ENCODE measurements at places on chromosomes 3 and 15.

GRCh38 chr3:134579141-134579665 is 71.6 kb downstream of the KY start:
- DNase-seq, result no peak

DNA sequence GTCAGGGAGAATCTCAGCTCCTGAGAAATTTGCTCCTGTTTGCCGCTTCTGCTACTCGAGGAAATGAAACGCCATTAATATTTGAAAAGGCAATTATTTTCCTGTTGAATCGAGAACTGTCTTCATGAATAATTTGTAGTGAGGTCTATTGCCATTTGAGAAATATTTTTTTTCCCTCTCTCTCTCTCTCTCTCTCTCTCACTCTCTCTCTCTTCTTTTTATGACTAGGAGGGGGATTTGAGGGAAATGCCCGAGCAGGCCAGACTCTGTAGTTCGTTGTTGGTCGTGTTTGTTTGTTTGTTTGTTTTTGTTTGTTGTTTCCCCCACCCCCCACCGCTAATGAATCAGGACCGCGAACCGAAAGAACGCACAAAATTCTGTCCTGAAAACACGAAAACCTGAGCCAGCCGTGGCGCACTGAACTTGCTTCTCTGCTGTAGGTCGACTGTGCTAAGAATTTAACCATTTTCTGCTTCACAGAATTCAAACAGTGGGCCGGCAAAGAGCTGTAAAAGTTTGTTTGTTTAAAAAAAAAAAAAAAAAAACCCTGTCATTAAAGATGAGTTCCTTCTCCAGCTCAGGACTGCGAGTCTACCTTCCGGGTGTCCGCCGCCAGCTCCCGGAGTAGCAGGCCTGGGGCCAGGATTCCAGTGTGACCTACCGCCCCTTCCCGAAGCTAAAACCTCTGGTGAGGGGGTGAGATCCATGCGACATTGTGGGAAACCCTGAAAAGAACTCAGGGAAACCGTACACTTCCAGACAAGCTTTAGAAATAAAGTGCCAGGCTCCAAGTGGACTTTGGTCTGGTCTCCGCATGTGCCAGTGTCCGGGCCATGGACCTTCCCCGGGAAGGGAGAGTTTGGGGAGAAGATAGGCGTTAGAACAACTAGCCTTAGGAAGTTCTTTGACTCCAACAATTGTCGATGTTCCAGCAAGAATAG is 12.1 kb downstream of the ZIC4 start:
- DNase-seq, result no peak

GRCh38 chr3:189202106-189202505 is 30.3 kb downstream of the TPRG1 start:
- no peak for DNase-seq

DNA sequence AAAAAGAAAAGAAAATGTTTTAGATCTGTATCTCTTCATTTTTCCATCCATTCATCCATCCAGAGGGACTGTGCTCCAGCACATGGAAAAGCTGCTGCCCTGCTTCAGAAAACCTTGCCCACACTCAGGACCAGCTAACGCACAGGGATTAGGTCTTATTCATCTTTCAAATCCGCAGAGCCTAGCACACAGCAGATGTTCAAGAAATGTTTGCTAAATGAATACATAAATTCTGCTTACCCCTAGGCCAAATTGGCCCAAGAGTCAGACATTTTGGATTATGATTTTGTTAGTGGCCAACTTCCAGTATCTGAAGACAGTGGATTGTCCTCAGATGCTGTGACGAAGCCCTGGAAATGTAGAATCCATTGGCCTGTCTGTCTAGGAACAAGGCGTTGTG is 71.4 kb downstream of the GHSR start:
- no peak for DNase-seq

DNA sequence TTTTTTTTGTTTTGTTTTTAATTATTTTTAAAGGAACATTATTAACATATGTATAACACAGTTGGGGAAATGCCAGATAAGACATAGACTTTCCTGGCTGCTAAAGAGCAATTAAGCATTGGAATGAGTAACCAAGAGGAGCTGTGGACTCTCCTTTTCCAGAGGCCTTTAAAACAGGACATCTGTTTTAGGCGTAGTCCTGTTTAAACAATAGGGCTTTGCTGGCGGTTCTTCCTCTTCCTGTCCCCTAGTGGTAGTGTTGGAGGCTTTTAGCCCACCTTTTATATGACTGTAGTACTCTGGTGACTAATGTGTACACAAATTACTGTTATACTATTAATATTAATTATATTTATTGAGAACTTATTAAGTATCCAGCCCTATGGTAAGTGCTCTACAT is 81.9 kb downstream of the PPARG start:
- no peak for DNase-seq

DNA sequence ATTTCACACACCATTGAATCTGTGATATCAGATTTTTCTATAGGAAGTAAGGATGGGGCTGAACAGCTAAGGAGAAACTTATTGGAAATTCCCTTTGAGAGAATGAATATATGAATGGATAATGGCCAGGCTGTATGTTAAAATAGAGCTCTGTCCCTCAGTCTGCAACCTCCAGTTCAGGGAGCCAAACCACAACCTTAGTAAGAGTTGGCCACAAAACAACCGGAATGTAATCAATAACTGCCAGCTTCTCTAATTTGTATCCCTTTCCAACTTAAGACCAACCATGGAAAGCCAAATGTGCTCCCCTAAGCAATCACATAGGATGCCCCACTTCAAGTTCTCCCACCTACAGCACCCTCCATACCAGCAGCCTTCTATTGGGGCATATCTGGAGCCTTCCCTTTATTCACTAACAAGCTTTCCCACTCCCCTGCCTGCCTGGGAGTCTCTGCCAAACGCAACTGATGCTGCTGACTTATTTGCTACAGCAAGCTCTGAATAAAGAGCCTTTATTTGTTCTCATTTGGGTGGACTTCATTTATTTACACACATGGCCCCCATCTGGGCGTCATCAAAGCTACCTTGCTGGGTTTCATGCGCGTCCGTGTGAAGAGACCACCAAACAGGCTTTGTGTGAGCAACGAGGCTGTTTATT is 75.4 kb upstream of the LARS2 start:
- DNase-seq, result no peak

DNA sequence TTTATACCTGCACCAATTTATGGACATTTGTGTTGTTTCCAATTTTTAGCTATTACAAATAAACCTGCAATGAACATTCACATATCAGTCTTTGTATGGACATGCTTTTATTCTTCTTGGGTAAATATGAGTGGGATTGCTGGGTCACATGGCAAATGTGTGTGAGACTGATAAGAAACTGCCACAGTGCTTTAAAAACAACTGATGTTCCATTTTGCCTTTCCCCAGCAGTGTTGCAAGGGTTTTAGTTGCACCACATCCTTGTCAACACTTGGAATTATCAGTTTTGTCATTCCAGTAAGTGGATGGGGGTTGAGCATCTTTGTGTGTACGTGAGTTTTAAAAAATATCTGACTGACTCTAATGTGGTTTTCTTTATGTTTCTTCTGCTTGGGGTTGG is 191.2 kb downstream of the PLCL2 start:
- DNase-seq, result no peak

GRCh38 chr3:103308921-103309320 is 874.1 kb downstream of the ZPLD1 start:
- DNase-seq, result no peak

- DNase-seq, result no peak
Observed at GRCh38 chr3:193552923-193553322, 1.8 kb downstream of the ATP13A4 start.

All from HS-5 (cell line).